ENCODE measurements at places on chromosomes 4 and X. TPM values are rescaled to one million over a fixed set of nuclear protein-coding genes. Genes with fewer than 3 reads are reported as not detected.

TBC1D8B gene
- 1.9 TPM for total RNA-seq

PAGE1 gene
- not detected for total RNA-seq

EXOC1L gene
- total RNA-seq: not detected

ANAPC10 gene
- 20.0 TPM for total RNA-seq

ODAPH gene
- 2.1 TPM for total RNA-seq

JCHAIN gene
- not detected for total RNA-seq

IL2RG gene
- not detected for total RNA-seq

RHOXF1 gene
- total RNA-seq: not detected

KIF4A gene
- 23.8 TPM for total RNA-seq

SOX3 gene
- total RNA-seq: not detected

USP38 gene
- total RNA-seq: 17.6 TPM

BEX5 gene
- total RNA-seq: 0.16 TPM

EPGN gene
- total RNA-seq: not detected

BDH2 gene
- total RNA-seq: 28.2 TPM

XK gene
- 0.16 TPM for total RNA-seq

USP26 gene
- total RNA-seq: not detected

TCEAL2 gene
- total RNA-seq: 0.25 TPM

CXorf65 gene
- total RNA-seq: not detected

FGFR3 gene
- 2.4 TPM for total RNA-seq

ABCG2 gene
- total RNA-seq: 1.1 TPM

CT47A1 gene
- total RNA-seq: not detected

DMP1 gene
- total RNA-seq: not detected

PLAC8 gene
- total RNA-seq: 0.98 TPM

GPRIN3 gene
- 3.5 TPM for total RNA-seq

MGAT4D gene
- total RNA-seq: not detected

NWD2 gene
- not detected for total RNA-seq

CLRN2 gene
- not detected for total RNA-seq

KIT gene
- 0.49 TPM for total RNA-seq

IGSF1 gene
- 1.6 TPM for total RNA-seq

NAT8L gene
- 0.81 TPM for total RNA-seq

MAGEA6 gene
- not detected for total RNA-seq

C4orf51 gene
- total RNA-seq: not detected

FRG2 gene
- total RNA-seq: not detected

EDA gene
- 0.51 TPM for total RNA-seq

PDZD4 gene
- total RNA-seq: under 0.01 TPM

LAMP2 gene
- total RNA-seq: 82.5 TPM

MAMLD1 gene
- total RNA-seq: 2.9 TPM

CHM gene
- total RNA-seq: 9.9 TPM

STK32B gene
- 3.8 TPM for total RNA-seq

Measured in mesangial cell (primary cell).